ENCODE measurements at places on chromosomes 13 and 19.

DNA sequence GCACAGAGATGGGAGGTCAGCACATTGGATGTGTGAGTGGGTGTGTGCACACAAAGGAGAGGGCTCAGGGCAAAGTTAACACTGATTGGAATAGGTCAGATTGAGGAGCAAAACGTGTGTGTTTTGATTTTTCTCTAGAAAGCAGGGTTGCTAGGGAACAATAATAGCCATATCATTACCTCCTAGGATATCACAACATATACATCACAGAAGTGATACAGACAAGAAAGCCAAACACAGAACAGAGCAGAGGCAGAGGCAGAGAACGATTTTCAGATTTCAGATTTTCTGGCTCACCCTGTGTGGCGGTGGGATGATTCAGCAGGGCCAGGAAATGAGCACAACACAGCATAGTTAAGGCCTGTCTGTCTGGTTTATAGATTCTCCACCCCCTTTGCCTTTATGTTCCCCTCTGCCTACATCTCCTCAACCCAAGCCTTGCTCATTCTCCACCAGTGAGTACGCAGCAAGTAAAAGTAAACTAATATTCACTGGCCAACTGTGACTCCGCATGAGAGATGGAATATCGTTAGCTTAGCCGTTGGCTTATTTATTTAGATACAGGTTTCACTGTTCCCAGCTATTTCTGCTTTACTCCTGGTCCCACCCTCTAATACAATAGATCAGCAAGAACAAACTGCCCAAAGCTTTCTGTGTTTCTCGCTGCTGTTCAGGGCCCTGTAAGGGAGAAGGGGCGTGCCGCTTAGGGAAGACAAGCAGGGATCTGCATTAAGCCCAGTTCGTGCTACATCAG is 182.7 kb upstream of the TSC22D1 start:
- DNase-seq, result peak; percentile 75

- DNase-seq, result no peak
These were observed 30.1 kb downstream of the DNAJC3 start for GRCh38 chr13:95707035-95707434.

- DNase-seq, result no peak
These were observed 5.7 kb downstream of the TLE5 start for GRCh38 chr19:3056417-3057088.

- peak; percentile 28 for DNase-seq
These were observed 1339.4 kb downstream of the EFNB2 start for GRCh38 chr13:105196052-105196451.

GRCh38 chr19:12792051-12792852 is 966 bp downstream of the JUNB start:
- DNase-seq, result peak; percentile 64

- no peak for DNase-seq
These were observed 299.5 kb downstream of the ZNF536 start for GRCh38 chr19:30671622-30672051.

- peak; percentile 25 for DNase-seq
These were observed 8.7 kb upstream of the ZBTB7A start for GRCh38 chr19:4075373-4075772.

- DNase-seq, result peak; percentile 6
These were observed 56.6 kb upstream of the GPC6 start for GRCh38 chr13:93169980-93170379.

- DNase-seq, result no peak
These were observed 3.4 kb upstream of the IRF2BP1 start for GRCh38 chr19:45889210-45889885.

- DNase-seq, result peak; percentile 61
These were observed 69.8 kb upstream of the SERP2 start for GRCh38 chr13:44303681-44304432.

- peak; percentile 26 for DNase-seq
These were observed 27.9 kb downstream of the COL4A2 start for GRCh38 chr13:110334841-110335490.

- DNase-seq, result no peak
These were observed 231.4 kb downstream of the OXGR1 start for GRCh38 chr13:96762876-96763275.

DNA sequence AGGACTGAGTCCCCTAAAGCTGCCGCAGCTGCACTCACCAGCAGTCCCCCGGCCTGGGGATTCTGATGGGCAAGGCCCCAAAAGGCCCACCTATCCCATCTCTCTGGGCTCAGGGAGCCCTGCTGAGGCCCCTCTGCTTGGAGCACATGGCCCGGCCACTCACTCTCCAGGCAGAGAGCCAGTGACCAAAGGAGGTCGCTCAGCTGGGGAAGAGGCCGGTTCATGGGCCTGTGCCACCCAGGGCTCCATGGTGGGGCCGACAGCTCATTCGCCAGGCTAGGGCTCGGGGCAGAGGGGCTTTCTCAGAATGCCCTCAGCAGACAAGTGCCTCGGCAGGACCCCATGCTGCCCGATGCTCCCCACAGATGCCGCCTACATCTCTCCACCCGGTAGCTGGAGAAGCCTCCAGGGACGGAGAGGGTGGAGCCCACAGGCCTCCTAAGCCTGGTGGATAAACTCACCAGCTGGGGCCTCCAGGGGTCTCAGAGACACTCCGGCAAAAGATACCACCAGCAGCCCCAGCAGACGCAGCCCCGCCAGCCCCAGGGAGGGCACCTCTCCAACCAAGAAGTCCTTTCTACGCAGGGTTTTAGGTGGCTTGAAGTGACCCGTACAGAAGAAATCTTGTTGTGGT is 54.4 kb downstream of the MLLT1 start:
- DNase-seq, result no peak
